ENCODE measurements at places on chromosomes 13 and 19.

- DNase-seq = peak; percentile 95
Observed at GRCh38 chr19:41308450-41309179, 1.4 kb upstream of the CCDC97 start.

- no peak for DNase-seq
Observed at GRCh38 chr19:17615889-17616685, 60.6 kb downstream of the COLGALT1 start.

- no peak for DNase-seq
Observed at GRCh38 chr13:49711218-49711863, 20.1 kb upstream of the EBPL start.

DNA sequence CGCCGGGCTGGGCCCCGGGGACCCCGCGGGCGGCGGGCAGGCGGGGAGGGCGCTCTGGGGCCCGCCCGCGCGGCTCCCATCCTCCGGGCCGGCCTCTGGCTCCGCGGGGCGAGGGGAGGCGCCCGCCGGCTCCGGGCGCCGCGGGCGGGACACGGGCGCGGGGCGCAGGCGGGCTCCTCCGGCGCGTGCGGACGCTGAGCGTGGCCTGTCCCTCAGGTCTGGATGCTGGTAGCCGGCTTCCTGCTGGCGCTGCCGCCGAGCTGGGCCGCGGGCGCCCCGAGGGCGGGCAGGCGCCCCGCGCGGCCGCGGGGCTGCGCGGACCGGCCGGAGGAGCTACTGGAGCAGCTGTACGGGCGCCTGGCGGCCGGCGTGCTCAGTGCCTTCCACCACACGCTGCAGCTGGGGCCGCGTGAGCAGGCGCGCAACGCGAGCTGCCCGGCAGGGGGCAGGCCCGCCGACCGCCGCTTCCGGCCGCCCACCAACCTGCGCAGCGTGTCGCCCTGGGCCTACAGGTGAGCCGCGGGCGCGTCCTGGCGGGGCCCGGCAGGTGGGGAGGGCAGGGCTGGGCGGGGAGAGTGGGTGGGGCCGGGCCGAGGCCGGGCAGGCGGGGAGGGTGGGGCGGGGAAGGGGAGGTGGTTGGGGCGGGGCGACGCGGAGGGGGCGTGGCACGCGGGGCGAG, 420 bp downstream of the IL17D start:
- DNase-seq = peak; percentile 74

- DNase-seq = no peak
Observed at GRCh38 chr13:88042489-88042888, 371.3 kb downstream of the SLITRK5 start.

GRCh38 chr19:35015270-35015953, 14.9 kb upstream of the SCN1B start:
- no peak for DNase-seq

- no peak for DNase-seq
Observed at GRCh38 chr19:50266896-50267295, 62.3 kb downstream of the KCNC3 start.

DNA sequence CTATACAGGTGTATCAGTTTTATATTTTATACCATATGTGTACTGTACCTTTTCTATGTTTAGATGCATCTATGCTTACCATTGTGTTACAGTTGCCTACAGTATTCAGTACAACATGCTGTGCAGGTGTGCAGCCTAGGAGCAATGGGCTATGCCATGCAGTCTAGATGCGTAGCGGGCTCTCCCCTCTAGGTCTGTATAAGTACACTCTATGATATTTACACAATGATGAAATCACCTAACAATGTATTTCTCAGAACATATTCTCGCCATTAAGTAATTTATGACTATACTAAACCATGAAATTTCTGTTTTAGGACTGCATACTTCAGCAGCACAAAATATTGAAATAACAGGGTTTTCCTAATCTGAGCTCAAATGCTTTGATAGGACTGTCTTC, 179.6 kb downstream of the RFC3 start:
- DNase-seq = no peak

- no peak for DNase-seq
Observed at GRCh38 chr13:41273831-41274441, 10.6 kb upstream of the MTRF1 start.

- DNase-seq = no peak
Observed at GRCh38 chr19:18608102-18608804, 1.7 kb upstream of the CRLF1 start.

DNA sequence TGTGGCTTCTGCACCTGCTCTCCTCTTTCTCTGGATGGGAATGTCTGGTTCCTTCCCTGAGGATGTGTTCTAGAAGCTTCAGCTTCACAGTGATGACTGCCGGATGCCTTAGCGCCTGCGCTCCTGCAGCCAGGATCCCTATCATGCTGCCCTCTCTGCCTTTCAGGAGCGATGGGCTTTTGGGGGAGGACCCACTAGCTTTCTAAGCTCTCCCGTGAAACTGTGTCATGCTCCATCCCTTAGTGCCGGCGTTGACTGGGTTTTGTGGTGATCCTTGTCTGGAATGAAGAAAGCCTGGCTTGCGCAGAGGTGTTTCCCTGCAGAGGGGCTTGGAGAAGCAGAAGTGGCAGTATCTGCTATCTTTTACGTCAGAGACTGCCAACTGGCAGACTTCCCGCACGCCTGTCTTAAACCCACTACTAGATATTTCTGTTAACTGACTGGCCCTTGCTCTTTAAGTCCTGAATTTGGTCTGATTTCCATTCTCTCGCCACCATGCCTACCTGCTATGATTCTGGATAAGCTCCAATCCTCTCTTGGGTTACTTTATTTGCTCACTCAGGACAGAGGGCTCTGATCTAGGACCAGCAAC, 3.8 kb upstream of the KMT2B start:
- no peak for DNase-seq

- DNase-seq = no peak
Observed at GRCh38 chr19:48990400-48990799, 2.7 kb downstream of the GYS1 start.

- DNase-seq = no peak
Observed at GRCh38 chr13:75960538-75960994, 324.4 kb downstream of the LMO7 start.

GRCh38 chr19:46124638-46125115, at the start of gene IGFL3:
Gene IGFL3 (minus strand): TSS chr19:46124688. CDS start chr19:46124649, 39 bp downstream.
- DNase-seq = no peak

DNA sequence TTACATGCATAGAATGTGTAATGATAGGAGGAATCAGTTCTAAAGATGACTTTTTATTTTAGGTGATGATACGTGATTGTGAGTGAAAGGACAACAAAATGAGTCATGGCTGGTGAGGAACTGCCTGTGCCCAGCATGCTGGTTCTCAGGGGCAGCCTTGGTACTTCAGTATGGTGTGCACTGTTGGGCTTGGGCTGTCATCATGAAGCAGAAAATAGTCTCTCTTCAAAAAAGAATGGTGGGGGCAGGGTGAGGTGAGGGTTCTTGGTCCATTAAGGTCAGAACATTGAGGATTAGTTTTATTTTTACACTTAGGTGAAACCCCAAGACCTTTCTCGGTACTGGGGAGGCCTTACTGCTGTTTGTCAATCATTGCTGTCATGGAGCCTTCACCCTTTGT, 309.5 kb downstream of the MTUS2 start:
- DNase-seq = no peak

GRCh38 chr13:105008604-105009003, 1526.9 kb downstream of the EFNB2 start:
- DNase-seq = no peak

DNA sequence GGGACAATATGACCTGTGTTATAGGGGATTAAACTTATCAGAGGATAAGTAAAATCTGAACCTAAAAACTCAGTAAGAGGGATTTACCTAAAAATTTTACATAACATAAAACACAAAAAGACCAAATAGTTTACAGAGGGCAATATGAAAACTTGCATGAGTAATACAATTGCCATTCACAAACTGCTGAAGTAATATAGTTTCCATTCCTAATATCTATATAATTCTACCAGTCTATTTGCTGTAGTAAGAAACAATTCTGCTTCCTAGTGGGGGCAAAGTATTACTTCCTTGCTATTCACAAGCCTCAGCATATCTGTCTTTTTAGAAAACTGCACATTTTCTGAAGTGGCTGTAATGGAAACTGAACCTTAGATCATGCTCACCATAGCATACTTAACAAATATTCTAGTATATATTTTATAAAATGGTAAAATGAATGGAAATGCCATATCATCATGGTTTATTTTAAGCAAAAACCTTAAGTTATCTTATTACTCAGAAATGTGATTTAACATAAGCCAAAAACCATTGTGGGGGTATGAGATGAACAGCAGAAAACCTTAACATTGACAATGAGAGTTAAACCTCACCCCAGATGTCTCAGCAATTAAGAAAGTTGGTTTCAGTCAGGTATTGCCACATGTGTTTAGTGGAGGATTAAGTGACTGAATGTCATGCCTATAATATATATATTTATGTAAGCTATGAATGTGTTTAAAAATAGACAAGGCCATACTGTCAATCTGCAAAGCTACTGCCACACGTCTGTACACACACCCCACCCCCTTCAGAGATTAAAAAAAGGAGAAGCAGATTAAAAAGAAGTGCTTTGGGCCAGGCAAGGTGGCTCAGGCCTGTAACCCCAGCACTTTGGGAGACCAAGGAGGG, 136.8 kb downstream of the MIPEP start:
- no peak for DNase-seq

DNA sequence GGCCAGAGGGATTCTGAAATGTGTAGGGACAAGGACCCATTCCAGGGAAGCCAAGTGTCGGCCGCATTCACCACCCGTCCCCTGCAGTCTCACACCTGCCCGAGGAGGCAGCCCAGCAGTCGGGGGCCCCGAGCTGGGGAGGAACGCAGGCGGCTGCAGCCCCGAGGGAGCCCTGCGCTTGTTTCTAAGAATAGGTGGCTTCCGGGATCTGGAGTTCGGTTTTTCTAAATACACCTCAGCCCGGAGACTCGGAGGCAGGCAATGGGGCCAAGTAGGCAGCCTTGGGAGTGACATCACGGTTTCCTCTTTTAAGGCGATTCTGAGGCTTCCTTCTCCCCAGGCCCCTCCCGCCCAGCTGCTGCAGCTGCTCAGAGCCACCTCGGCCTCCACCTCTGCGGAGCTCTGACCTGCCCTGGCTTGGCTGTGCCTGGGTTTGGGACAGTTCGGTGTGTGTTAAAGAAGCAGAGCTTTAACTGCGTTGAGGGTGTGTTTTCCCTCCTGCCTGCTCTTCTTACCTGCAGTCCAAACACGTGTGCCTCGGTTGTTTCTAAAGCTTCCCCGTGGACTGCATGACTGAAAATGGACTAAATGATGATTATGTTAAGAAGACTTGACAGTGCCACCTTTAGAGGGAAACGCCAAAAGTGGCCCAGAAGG, 80.5 kb downstream of the COL4A2 start:
- no peak for DNase-seq

- DNase-seq = peak; percentile 34
Observed at GRCh38 chr19:39297931-39298634, 1.9 kb downstream of the IFNL1 start.

GRCh38 chr13:112720814-112721197, 31.0 kb downstream of the ATP11A start:
- DNase-seq = no peak

DNA sequence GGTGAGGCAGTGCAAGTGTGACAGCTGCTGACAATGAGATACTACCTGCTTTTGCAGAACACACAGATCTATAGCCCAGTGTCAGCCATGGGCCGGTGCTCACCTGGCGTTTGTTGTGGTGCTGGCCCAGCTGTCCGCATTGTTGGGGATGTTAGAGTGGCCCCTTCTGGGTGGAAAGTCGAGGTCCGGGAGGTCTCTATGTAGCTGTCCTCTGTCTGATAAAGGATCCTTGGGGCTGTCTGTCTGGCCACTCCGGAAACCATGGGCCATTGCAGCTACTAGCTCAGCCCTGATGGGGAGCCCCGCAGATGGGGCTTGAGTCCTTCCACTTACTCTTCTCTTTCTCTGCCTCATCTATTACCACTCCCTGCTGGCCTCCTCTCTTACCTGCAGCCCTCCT, 181.5 kb upstream of the TSHZ3 start:
- DNase-seq = no peak

- no peak for DNase-seq
Observed at GRCh38 chr13:32946558-32946957, 69.7 kb upstream of the KL start.

DNA sequence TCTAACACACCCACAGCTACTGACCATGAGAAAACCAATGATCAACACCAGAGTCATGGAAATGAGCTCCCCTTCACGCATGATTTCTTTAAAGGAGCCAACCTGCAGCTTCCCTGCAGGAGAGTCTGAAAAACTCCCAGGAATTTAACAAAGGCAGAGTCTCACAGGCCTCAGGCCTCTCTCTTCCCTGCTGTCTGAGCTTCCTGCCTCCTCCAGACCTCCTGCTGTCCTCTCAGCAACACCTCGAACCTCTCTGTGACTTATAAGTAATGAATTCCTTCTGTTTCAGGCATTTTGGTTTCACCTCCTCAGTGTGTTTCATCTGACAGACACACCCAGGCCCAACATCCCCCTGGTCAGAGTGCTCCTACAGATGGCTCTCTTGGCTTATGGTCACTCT, 1044.4 kb downstream of the UQCRFS1 start:
- DNase-seq = no peak

GRCh38 chr13:66689628-66690027, 540.5 kb downstream of the PCDH9 start:
- DNase-seq = no peak

- DNase-seq = peak; percentile 68
Observed at GRCh38 chr19:54390942-54391577, 24.2 kb upstream of the TTYH1 start.

- no peak for DNase-seq
Observed at GRCh38 chr13:20684546-20684945, 19.0 kb upstream of the IL17D start.

DNA sequence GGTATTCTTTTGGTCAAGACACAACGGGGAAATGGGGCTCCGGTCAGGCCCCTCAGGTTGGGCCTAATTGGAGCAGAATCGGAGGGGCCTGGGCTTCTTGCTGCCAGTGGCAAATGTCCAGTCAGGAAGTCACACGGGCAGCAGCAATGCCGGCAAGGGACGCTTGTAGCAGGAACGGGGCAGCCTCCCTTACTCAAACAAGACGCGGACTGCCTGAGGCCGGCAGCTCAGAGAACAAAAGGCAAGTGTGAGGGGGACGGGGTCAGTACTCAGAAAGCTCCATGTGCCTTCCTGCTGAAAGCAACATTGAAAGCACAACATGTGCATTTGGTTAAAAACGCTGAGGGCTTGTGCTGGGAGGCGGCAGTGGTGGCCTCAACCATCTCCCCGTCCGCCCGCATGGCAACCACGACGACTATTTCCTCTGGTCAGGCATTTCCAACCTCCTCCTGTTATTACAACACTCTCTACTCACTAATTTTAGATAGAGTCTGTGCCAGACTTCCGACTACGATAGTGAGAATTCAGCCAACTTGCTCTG, 20.5 kb upstream of the RASA3 start:
- DNase-seq = no peak

- no peak for DNase-seq
Observed at GRCh38 chr13:111511219-111511732, 190.8 kb downstream of the TEX29 start.

DNA sequence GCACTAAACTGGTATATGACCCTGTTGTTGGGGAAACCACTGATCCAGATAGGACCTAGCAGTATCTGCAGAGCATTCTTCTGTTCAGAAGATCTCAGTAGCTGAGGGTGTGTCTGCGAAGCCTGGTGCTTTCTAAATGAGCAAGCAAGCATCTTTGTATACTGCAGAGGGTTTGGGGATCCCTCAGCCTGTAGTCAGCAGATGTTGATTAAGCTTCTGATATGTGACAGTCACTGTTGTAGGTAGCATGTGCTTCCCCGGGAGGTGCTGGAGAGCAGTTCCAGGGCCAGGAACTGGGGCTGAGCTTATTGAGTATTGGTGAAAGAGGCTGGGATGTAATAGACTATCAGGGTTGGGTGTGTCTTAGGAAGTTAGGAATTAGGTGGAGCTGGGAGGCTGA, 1.5 kb downstream of the SCAF1 start:
- no peak for DNase-seq
